ENCODE measurements at places on chromosomes 12 and 14.
A peak's percentile ranks its signal among the peaks of the same experiment; 100 is the strongest.

DNA sequence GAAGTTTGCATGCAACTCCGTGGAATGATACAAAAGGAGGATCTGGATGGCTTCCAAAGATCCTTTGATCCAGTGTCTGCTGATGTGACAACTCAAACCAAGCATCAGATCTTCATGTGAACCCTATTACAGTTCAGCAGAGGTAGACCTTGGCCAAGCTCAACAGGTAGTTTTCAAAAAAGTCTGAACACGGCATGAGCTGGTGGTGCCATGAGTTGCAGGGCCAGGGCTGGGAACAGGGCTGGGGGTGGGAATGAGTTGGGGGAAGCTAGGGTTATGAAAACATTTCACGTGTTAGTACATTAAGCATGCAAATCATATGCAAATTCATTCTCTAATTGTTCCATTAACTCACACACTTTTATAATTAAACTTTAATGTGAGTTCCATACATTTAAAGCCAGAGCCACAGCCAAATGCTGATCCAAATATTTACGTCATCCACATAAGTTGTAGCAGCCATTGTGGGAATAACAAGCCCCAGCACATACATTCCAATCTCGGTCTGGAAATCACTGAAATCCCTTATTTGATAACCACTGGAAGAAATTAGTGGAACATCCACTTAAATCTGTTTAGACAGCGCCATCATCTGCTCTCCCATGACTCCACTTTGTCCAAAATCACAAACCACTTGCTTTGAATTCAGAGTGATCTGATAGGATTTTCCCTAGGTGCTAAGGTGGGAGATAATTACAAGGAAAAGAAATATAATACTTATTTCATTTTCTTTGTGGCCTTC is 158.5 kb downstream of the APAF1 start:
- no peak for DNase-seq

DNA sequence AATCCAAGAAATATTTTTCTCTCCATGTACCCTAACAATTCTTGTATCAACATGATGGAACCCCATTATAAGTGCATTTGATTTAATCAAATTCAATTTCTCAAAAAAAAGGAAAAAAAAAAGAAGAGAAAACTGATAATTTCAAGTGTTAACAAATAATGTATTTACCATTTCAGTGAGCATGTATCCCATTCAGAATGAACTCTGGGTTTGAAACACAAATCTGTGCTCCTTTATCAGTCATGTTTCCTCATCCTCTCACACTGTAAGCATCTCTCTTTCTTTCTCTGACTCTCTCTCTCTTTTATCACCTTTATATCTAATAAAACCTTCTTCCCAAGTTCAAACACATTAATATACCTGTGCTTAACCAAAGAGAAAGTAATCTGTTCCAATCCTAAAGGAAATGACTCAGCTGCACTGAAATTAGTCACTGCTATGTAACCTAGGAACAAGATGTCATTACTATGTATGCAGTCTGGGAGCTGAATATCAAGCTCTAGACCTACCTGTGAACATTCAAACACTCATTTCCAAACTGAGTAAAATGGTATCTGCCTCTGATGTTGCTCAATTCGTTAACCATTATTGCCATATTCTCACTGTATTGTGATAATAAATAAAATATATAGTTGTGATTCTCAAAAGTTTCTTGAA is 135.0 kb upstream of the LRIG3 start:
- DNase-seq, result no peak

GRCh38 chr12:111785651-111786050 is 18.9 kb downstream of the ALDH2 start:
- DNase-seq, result no peak

DNA sequence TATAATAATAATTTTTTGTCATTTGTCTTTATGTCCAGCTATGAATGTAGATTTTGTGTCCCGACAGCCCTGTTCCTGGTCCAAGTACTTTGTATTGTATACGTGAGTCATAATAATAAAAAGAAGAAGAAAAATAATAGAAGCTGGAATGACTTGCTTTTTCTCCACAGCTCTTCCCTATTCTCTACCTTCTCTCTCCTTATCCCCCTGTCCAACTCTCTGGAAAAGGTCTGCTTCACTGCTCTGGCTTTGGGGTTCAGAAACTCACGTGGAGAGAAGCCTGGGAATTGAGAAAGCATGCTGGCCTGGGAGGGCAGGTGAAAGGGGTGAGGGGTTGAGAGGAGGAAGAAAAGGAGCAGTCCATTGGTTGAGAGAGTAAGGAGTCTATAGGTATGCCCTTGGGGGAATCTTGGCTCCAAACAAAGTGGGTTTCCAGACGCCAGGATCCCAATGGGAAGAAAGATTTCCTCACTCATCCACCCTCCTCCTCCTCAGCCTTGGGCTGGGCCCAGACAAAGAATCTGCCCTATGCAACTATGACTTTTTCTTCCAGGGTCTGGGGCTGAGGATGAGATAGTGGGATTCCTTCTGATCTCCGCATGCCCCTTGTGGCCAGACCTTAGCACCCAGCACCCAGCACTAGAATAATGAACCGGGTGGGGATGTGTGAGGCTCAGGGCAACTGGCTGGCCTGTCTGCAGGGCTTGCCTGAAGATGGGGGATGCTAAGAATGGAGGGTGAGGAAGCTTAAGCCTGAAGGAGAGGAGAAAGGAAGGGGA is 4.0 kb downstream of the HOXC8 start:
- no peak for DNase-seq

- no peak for DNase-seq
These were observed 16.8 kb downstream of the FOXN4 start for GRCh38 chr12:109292342-109292711.

DNA sequence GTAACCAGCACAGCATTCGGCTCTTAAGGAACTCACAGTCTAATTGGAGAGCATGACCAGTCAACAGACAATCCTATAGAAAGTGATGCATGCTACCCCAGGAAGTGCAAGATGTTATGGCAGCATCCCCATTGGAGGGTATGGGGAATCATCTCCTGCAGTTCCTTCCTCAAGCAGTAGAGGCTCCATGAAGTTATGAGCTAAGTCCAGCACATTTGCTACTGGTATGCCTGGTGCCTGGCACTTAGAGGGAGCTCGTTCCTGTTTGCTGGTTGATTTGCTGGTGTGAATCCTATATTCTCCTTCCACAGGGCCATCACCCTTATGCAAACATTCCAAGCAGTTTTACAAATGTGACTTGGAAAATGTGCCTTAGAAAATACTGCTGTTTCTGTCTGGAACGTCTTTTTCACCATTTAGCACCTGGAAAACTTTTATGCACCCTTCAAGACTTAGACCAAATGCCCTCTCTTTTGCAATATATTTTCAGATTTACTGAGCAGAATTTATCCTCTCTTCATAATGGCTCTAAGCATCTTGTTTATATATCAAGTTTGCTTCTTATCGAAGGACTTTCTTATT is 136.1 kb upstream of the WSCD2 start:
- DNase-seq, result no peak

DNA sequence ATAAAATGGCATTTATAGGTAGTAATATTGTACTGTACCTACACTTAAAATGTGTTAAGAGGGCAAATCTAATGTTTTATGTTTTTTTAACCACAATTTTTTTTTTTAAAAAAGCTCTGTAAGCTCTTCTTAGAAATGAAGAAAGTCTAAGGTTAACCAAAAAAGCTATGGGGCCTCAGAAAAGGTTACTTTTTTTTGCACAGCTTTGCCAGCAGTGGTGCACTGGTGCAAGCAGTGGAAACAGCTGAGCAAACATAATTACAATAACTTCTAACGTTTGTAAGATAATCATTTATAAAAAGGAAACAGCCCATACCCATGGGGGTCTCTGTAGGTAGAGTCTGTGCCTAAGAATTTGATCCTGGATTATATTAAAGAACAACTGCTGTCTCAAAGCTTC is 85.1 kb upstream of the NID2 start:
- no peak for DNase-seq

- DNase-seq, result peak; percentile 84
These were observed 201.9 kb upstream of the FOXN3 start for GRCh38 chr14:89618811-89619551.

DNA sequence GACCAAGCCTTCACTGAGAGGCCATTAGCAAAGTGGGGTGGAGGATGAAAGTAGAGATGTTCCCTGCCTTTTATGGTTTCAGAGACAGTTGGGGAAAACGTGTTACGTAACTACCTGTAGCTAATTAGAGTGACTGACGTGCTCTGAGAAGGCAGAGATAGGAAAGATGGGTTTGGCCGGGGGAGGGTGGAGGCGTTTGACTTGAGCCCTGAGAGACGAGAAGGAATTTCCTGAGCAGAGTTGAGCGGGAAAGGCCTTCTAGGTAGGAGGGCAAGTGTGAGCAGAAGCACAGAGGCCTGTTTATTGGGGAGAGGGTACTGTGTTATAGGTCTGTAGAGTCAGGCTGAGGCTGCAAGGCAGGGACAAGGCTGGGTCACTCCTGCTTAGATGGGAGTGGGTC is 8.6 kb downstream of the TUNAR start:
- no peak for DNase-seq

DNA sequence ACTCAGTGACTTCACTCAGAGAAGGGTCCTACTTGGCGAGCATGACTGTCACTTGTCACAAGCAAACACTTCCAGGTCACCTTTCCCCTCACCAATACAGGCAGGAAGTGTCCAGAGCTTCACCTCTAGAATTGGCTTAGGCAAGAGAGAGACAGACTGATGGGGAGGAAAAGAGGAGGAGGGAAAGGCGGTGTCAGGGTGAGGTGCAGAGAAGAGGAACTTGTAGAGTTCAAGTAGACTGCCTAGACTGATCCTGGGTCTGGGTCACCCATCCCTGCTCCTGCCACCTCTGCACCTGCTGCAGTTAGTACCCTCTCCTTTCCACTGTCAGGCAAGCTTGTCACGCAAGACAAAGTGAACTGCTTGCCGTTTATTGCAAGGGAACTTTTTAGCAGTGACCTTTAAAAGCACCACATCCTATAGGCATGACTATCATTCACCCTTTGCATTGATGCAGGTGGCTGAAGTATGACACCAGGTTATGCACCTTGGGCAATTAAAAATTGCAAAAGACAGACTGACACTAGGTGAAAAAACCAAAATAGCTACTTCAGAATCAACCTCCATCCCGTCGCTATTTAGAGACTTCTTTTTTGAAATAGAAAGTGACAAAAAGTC is 292.4 kb downstream of the SYT1 start:
- DNase-seq, result no peak

GRCh38 chr12:169528-170370 is 44.2 kb downstream of the SLC6A12 start:
- DNase-seq, result no peak

- no peak for DNase-seq
These were observed 104.0 kb downstream of the ETNK1 start for GRCh38 chr12:22728987-22729386.

GRCh38 chr14:77043177-77043983 is 14.9 kb upstream of the IRF2BPL start:
- peak; percentile 67 for DNase-seq

- no peak for DNase-seq
These were observed 34.0 kb downstream of the TCHP start for GRCh38 chr12:109934026-109934425.

DNA sequence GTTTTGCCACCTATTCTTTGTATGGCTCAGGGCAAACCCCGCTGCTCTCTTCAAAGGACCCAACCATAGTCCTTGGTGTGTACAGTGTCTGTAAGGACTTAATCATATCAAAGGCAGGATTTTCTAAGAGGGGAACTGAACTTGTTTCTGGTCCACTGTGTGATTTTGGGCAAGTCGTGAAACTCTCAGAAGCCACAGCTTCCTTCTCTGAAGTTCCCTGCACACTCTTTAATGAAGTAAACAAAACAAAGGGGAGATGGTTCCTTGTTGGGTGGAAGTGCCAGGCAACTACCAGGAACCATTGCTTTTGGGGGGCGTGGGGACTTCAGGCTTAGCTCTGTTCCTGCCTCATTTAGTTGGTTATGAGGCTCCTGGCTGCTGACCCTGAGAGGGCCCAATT is 152.4 kb downstream of the VRK1 start:
- no peak for DNase-seq

- DNase-seq, result peak; percentile 53
These were observed at the start of gene NTN4 for GRCh38 chr12:95790033-95790916. Gene NTN4, minus strand, starts transcription at chr12:95790764. Its CDS starts 455 bp downstream, at chr12:95790309.

Data from activated T-cell treated with anti-CD3 and anti-CD28 coated beads, Interleukin-2, amount 50 U/mL, for 24 hours (primary cell).